ENCODE measurements at places on chromosomes 16 and 17.

GRCh38 chr16:59690216-59690615, 956.1 kb upstream of the GOT2 start:
- no peak for DNase-seq

- no peak for DNase-seq
Measured at GRCh38 chr16:6482696-6483468, 849.8 kb upstream of the RBFOX1 start.

GRCh38 chr17:45319239-45319703, 2.5 kb upstream of the MAP3K14 start:
- no peak for DNase-seq

- no peak for DNase-seq
Measured at GRCh38 chr16:81821436-81822128, 42.5 kb downstream of the PLCG2 start.

DNA sequence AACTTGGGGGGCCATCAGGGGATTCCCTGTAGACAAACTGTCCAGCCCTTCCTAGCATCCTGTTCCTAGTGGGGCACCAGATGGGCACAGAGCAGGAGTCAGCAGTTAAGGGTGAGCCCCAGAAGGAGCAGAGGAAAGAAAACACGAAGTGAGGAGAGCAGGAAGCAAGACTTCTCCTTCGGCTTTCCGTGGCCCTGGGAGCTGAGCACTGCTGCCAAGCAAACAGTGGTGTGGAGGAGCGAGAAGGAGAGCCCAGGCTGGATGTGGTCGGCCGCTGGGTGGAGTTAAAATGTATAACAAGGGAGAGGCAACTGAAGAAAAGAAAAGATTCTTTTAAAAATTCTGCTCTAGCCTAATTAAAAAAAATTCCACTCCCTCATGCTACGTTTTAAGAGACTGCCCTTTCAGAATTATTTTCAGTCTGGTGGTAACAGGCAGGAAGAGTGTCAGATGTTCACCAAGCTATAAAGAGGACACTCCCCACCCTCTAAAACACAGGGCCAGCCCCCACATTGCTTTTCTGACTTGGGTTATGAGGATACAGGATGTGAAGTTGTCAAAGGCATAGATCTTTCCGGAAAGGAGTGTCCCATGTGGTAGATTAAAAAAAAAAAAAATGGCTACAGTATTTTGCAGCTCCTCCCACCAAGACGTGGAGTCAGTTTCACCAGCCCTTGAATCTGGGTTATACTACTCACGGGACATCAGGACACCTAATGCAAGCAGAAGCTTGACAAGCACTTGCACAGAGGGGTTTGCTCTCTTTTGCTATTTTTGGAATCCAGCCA, 74.9 kb upstream of the ZFHX3 start:
- DNase-seq, result no peak

DNA sequence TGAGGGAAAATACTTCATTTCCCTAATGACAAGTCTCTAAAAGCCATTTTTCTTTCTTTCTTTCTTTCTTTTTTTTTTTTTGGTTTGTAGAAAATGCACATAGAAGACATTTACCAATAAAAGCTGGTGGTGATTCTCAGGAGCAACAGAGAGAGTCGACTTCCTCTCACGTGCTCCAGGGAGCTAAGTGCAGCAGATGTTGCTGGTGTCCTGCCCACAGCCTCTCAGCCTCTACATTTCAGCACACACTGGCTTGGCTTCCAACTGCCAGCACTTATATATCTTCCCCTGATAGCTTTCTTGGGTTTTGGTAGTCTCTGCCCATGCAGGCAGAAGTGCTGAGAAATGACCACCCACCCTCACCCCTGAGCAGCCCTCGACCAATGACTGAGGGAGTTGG, 58.4 kb upstream of the MARCHF10 start:
- no peak for DNase-seq

- DNase-seq, result peak; percentile 37
Measured at GRCh38 chr16:80824623-80825364, 20.4 kb upstream of the CDYL2 start.

GRCh38 chr16:52256310-52257078, 290.4 kb downstream of the TOX3 start:
- no peak for DNase-seq

GRCh38 chr16:82137822-82138167, 32.2 kb downstream of the MPHOSPH6 start:
- no peak for DNase-seq

GRCh38 chr16:81077076-81077940, at the start of gene C16orf46:
Gene C16orf46, minus strand, starts transcription at chr16:81077238. Its CDS starts 13,283 bp downstream, at chr16:81063955.
- DNase-seq, result peak; percentile 95

- DNase-seq, result no peak
Measured at GRCh38 chr16:89095491-89095951, 1.9 kb downstream of the ACSF3 start.

GRCh38 chr17:78183916-78184315, 2.9 kb downstream of the TK1 start:
- no peak for DNase-seq

DNA sequence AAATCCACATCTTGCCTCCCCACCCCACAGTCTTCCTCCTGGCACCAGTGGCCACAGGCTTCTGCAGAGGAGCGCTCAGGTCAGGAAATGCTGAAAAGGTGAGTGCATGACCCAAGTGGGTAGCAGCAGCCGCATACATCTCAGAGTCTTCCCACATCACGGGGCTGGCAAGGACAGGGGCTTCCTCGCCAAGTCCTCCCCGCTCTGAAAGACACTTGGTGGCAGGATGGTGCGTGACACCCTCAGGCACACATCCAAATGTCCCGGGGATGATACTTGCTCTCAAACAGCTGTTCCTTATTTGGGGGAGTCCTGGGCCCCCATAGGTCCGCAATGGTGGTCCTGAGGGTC, 8.8 kb upstream of the SLC16A5 start:
- no peak for DNase-seq

DNA sequence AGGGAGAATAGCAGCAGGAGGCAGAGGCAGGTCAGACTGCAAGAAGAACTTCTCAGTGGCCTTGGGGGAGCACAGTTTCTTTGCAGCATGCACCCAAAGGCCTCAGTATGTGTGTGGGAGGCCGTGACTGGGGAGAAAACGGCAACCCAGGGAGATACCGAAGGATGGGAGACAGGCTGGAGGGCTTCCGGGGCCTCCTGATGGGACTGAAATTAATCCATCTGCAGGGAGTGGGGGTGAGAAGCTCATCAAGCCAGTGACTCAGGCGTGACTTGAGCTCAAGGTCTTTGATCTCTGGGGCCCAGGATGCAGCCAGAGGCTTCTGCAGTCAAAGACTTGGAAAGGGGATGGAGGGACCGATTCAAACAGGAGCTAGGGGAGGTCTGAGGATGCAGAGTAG, 5.1 kb upstream of the C17orf113 start:
- no peak for DNase-seq

Data from hematopoietic multipotent progenitor cell treated with erythropoietin and hydrocortisone succinate and interleukin-3 and kit ligand, for 15 days (in vitro differentiated cells).